ENCODE measurements at places on chromosomes 16 and 17.

- no peak for DNase-seq
Observed at GRCh38 chr17:75832652-75833400, 11.4 kb downstream of the UNC13D start.

DNA sequence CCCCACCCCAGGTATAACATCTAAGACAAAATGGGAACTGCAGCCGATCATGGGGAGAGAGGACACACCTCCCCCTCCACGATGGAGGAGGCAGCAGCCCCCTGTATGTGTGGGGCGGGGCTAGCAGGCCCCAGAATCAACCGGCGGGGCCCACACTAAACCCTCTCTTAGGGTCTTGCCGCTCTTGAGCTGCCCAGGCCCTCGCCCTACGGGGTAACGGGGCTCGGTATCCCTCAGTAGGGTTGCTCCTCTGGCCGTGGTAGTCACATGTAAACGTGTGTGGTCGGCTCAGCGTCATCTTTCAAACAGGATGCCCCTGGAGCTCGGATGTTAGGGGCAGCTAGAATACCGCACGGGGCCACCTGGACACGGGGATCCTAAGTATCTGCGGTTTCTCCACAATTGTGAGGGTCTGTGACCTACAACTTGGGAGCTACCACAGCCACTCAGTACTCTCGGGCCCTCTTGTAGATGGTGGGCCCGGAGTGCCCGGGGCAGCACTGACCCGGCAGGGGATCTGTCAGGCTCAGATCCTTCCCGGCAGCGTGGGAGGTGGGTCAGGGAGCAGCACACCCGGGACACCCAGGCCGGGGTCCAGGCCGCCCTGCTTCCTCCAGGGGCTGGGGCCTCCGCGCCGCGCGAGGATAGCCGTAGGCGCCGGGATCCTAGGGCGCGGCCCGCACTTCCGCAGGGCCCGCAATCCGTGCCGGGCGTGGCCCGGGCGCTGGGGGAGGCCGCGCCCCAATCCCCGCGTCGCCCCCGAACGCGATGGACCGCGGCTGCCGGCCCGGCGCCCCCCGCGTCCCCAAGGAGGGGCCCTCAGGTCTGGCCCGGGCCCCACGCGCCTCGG lies 781 bp downstream of the ARHGDIA start:
- DNase-seq: peak; percentile 63

DNA sequence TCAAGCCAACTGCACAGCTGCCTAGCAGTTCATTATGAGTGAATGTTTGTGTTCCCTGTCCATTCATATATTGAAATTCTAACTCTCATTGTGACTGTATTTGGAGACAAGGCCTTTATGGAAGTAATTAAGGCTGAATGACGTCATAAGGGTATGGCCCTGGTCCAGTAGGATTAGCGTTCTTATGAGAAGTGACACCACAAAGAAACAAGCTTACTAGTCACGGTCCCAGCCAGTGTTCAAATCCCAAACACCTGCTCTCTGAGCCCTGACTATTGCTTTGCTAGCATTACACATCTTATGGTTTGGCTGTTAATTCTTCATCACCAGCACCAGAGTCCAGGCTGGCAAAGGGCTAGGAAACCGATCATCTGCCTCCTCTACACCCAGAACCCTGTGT lies 2.2 kb downstream of the ZNF668 start:
- no peak for DNase-seq

GRCh38 chr16:9159839-9160550 lies 68.6 kb downstream of the HAPSTR1 start:
- no peak for DNase-seq

DNA sequence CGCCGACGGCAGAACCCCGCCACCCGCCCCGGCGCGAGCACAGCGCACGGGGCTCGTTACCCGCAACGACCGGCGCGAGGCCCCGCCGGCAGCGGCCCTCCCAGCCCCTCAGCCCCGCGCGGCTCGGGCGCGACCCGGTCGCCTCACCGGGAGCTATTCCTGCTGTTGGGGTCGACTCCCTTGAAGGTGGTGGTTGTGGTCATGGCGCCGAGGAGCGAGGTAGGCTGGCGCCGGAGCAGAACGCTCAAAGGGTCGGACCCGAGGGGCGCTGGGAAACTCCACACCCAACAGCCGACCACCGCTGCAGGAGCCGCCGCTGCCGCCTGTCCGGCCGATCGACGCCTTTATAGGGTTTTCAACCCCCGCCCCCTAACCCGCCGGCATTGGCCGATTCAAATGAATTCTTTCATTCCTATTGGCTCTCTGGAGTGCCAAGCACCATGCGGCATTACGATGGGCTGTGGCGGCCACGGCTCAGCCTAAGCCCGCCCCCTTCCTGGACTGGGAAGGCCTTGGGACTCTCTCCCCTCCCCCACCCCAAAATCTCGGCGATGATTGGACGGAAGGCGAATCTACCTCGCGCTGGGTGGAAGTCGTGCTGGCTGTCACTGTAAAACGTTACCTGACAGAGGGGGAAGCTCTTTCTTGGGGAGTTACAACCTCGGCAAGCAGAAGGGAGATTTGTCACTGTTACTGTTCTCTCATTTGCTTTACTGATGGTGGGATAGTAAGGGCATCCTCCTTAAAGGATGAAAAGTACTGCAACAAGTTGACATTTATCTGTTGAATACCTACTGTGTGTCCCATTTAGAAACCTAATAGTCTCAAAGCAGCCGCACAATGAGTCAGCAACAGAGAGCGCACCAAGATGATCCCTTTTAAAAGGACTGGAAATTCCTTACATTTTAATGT lies at the start of gene JPT1:
TSS of gene JPT1 (minus strand) at position 318 of the 912 bp plus-strand sequence. CDS start at position 203, 115 bp downstream.
- DNase-seq: peak; percentile 96

- no peak for DNase-seq
Observed at GRCh38 chr16:84460406-84461028, 43.9 kb downstream of the MEAK7 start.

DNA sequence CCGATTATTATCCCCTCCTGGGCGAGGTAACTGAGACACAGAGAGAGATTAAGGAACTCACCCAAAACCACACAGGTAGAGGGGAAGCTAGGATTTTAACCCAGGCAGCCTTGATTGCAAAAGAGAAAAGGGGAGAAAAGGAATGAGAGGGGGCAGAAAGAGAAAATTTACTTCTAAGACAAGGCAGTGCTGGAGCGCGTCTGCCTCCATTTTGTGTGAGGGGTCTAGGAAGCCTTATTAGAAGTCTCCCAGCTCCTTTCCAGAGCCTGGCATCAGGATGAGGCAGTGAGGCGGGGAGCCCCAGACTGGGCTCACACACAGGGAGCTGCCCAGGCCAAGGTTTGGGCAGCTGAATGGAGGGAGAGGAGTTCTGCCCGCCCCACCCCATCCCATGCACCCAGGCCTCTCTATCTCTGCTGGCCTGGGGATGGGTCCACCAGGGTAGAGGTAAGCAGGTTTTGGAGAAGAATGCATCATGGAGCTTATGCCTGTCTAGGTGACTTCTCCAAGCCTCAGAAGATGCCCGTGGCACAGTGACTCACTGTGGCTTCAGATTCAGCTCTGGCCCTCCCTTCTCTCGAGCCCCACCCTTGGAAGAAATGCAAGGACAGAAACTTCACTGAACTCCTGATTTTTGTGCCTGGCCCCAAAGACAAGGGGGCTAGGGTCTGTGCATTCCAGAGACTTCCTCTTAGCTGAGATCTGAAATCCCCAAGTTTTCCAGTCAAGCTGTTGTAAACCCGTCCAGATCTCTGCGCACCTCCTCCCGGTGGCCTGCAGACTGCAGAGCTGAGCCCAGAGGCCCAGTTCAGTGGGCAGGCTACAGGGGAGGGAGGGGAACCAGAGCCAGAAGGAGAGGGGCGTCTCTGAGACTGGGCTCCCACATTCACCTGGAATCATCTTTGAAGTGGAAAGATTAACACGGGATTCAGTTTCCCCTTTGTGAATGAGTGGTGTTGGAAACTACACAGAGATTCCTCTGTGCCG lies 95.1 kb upstream of the CDH5 start:
- no peak for DNase-seq

DNA sequence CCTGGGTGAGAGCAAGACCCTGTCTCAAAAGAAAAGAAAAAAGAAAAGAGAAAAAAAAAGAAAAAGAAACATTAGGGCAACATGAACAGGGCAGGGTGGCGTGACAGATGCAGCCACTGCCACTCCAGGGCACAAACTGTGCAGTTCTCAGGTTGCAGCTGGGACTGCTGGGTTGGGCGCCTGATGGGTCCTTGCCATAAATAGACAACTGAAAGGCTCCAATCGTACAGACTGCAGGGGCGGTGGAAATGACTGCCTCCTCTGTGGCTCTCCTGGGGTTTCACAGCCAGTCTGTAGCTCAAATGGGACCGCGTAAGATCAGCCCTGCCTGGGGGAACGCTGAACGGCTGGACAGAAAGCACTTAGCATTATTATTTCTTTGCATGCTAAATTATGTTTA lies 130.7 kb downstream of the CPPED1 start:
- DNase-seq: no peak

GRCh38 chr17:28475151-28475900 lies 1.9 kb downstream of the SLC13A2 start:
- no peak for DNase-seq

DNA sequence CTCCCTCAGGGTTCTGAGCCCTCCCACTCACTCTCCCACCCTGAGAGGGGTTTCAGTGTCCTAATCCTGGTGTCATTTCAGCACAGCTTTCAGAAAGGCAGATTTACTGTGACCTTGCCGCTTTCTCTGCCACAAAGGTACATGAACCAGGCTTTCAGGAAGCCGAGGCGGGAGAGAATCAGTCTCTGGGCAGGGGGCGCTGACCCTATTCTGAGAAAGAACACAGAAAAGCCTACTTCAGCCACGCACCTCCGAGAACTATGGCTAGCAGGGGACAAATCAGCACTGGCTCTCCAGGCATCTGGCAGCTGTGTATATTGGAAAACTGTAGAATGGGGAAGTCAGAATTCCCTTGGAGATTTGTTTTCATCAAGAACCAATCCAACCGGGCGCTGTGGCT lies 57.7 kb upstream of the BCAR1 start:
- DNase-seq: no peak

GRCh38 chr17:47731396-47731795 lies 1.6 kb upstream of the TBX21 start:
- no peak for DNase-seq

DNA sequence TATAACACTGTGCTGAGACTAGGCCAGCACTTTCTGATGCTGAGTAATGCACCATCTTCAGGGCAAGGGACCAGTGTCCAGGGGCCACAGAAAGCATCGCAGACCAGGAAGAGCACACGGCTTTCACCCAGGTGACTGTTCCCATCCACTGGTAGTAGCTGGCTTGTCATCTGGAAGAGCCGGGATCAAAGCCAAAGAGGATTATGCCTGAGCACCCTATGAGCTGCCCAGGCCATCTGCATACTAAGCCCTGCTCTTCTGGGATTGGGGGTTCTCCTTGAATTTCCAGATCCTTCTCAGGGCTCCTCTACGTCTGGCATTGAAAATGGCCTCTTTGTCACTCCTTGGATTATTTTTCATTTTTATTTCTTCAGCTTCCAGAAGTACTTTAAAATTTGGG lies 140.7 kb downstream of the IRX3 start:
- DNase-seq: no peak

DNA sequence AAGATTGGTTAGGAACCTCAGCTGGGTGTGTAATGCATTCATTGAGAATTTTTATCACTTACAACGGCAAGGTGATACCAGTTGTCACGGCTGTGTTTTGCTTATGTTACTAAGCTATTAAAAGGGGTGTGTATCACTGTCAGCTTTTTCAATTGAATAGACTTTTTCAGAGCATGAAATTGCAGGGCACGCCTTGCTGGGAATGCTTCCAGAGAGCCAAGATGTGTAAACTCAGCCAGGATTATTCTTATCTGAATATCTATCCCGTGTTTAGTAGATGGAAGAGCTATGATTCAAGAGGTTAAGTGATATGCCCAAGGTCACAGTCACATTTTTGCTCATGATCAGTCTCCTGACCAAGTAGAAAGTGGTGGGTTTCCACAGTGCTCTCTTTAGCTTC lies 6.6 kb upstream of the TEKT3 start:
- DNase-seq: no peak

DNA sequence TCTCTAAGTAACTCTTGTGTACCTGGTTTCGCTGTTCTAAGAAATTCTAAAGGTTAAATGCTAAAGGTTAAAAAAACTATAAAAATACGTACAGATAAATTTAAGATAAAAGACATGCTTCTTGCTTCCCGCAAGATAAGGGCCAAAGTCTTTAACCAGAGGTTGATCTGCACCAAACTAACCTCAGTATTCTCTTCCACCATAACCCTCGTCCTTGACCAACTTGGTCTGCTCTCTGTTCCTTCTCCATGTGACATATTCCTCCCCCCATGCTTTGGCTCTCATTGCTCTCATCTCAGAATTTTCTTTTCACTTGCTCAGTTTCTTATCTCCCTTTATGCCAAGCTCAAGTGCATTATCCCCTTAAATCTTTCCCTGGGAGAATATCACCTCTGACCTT lies 330.5 kb upstream of the ZFHX3 start:
- DNase-seq: no peak

DNA sequence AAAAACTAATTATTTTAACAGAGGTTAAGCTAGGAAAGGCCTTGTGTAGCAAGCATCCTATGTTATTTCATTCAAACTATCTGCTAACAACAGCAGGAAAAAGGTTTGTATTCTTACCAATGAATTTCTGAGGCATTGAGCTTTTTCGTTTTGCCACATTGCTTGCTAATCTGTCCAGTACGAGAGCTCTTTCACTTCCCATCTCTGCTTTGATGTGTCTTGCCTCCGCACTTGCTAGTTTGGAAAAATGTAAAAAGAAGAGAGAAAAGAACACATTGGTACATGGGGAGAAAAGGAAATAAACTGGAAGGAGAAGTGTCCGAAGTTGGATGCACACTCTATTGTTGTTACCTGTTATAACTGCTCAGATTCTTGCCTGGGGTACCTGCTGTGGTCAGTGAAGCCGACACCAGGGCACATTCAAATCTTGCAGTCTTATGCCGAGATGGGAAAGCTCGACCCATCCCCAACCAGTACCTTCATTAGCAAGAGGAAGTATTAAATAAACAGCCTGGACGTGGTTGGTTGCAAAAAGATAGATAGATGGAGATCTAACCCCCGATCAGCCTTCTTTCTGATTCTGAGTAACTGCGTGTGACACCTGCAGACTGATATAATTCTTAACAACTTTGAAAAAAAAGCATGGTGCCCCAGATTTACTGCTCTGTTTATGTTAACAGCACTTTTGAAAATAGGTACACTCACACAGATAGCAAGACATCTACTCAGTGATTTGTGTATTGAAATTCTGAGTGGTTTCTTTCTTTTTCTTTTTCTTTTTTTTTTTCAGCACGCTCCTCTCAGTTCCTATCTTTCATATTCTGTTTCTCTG lies 40.0 kb downstream of the GRB7 start:
- DNase-seq: peak; percentile 69
